ENCODE measurements at places on chromosomes 7 and 10.
A peak's percentile ranks its signal among the peaks of the same experiment; 100 is the strongest.

GRCh38 chr7:80929619-80930018 lies 10.8 kb upstream of the SEMA3C start:
- DNase-seq, result no peak

GRCh38 chr7:116021237-116021636 lies 9.3 kb downstream of the TFEC start:
- DNase-seq, result no peak

DNA sequence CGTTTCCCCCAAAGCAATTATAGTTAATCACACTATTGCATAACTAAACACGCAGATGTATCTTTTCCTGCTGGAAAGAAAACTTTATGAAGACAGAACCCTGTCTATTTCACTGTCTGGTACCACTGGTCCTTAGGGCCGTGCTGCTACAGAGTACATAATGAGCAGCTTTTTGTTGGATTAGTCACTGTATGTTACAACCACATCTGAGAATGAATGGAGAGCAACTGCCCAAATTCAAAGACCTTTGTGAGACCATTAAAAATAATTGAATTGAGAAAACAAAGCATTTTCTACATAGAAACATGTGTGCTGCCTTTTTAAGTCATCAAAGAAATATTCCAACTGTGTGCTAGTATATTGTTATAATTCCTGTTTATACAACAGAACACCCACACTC lies 111.3 kb upstream of the SORCS1 start:
- DNase-seq, result no peak

GRCh38 chr7:69739190-69739589 lies 140.9 kb downstream of the AUTS2 start:
- peak; percentile 60 for DNase-seq

GRCh38 chr7:101680406-101681145 lies 51.5 kb upstream of the MYL10 start:
- DNase-seq, result no peak

GRCh38 chr7:134954197-134955082 lies 31.9 kb upstream of the AGBL3 start:
- DNase-seq, result no peak

DNA sequence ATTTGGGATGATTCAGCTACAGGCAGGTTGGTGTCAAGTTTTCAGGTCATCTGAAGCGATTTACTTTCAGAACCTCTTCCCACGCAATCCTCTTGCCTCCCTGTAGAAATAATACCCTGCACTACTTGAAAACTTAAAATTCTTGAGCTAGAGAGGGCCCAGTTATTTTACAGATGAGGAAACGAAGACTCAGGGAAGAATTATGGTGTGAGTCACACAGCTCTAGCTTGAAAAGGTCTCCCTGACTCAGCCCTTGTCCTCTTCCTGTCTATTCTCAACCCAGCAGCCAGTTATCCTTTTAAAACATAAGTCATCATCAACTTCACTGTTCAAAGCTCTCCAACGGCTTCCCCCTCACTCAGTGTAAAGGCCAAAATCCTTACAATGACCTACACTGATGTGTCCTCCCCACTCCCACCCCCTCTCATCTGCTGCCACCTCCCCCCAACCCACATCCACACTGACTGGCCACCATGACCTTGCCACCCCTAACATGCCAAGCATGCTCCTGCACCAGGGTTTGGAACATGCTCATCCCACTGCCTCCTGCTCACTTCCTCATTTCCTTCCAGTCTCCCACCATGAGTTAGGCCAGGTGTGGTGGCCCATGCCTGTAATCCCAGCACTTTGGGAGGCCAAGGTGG lies 3.4 kb downstream of the DNMBP start:
- peak; percentile 24 for DNase-seq

GRCh38 chr7:88041583-88041982 lies 107.5 kb downstream of the ADAM22 start:
- no peak for DNase-seq

GRCh38 chr7:82567841-82568240 lies 124.3 kb upstream of the CACNA2D1 start:
- DNase-seq, result no peak

- DNase-seq, result no peak
These were observed 3.8 kb downstream of the RTKN2 start for GRCh38 chr10:62264702-62265436.

DNA sequence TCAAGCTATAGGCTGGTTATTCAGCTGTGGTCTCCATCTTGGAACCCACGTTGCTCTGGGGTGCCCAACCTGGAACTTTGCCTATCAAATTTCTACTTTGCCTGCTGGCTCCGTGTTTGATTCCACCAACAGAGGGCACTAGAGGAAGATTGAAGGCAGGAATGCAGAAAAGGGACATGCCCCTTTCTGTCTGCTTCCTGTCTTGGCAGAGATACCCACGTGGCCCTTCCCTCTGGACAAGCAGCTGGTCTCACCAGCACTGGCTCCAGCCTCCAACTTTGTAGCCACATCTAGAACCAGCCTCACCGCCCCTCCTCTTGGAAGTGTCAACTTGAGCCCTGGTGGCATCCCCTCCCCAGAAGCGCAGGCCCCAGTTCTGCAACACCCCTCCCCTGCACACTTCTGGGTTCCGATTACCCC lies 52.1 kb upstream of the ZNF438 start:
- DNase-seq, result peak; percentile 80

GRCh38 chr7:121282129-121282528 lies 46.7 kb upstream of the WNT16 start:
- no peak for DNase-seq

- DNase-seq, result no peak
These were observed 16.2 kb downstream of the AGK start for GRCh38 chr7:141567432-141567831.

DNA sequence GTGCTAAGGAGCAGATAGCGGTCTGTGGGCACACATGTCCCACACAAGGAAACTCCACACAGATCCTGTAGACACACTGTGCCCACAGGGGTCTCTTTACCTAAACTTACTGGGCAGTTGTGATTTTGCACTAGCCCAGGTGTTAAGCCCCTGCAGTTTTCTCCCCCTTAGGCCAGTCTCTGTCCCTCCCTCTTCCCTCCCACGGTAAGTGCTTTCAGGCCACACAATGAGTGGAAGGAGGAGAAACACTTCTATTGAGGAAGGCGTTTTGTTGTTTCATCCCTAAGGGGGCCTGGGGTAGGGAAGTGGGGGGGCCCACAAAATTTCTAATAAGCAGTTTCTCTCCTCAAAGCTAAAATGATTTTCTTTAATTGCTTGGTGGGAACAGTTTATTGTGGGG lies 51.4 kb downstream of the FBXW4 start:
- no peak for DNase-seq

- no peak for DNase-seq
These were observed 33.9 kb downstream of the MYL10 start for GRCh38 chr7:101595246-101595645.

DNA sequence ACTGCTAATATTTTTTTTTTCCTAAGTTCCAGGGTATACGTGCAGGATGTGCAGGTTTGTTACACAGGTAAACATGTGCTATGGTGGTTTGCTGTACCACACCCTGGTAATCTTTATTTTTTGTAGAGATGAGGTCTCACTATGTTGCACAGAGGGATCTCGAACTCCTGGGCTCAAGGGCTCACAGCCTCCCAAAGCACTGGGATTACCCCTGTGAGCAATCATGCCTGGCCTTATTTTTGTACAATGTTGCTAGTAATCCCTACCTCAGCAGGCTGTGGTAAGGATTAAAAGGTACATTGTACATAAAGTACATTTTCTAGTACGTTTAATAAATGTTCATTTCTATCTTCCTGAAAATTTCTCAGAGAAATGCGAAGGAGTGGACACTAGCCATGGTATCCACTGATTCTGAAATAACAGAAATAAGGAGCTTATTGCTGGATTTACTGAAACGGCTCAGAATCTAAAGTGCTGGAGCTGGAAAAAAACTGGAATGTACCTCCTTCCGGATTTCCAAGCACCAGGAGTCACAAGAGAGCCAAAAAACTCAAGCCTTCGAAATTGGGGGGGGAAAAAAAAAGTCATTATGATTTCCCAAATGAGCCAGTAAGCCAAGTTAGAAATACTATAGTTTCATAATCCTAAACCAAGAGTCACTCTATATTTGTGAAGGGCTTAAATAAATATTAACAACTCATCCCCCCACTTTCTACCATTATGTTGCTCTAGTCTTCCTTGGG lies 69.6 kb downstream of the NT5C2 start:
- no peak for DNase-seq

GRCh38 chr10:11874568-11875493 lies 51.7 kb downstream of the PROSER2 start:
- DNase-seq, result peak; percentile 61

GRCh38 chr10:49761789-49762565 lies at the start of gene OGDHL:
TSS of gene OGDHL (minus strand) at chr10:49762323. CDS start at chr10:49758592, 3,731 bp downstream.
- peak; percentile 71 for DNase-seq

DNA sequence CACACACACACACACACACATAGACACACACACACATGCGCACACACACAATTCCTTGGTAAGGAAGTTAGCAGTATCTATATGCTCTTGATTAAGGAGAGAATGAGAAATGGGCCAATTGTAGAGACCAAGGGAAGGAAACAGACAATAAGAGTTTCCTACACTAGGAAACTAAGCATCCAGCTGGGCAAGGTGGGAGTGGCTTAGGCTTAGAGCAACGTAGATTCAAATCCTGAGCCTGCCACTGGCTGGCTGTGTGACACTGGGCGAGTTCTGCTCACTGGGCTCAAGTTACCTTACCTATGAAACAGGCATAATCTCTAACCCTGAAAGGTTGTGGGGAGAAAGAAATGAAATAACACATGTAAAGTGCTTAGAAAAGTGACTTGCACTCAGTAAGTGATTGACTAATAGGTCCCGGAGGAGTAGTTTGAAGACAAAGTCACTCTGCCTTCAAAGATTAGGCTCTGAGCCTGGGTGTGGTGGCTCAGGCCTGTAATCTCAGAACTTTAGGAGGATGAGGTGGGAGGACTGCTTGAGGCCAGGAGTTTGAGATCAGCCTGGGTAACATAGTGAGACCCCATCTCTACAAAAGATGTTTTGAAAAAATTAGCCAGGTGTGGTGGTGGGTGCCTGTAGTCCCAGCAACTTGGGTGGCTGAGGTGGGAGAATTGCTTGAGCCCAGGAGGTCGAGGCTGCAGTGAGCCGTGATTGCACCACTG lies 701.4 kb downstream of the PARD3 start:
- no peak for DNase-seq

DNA sequence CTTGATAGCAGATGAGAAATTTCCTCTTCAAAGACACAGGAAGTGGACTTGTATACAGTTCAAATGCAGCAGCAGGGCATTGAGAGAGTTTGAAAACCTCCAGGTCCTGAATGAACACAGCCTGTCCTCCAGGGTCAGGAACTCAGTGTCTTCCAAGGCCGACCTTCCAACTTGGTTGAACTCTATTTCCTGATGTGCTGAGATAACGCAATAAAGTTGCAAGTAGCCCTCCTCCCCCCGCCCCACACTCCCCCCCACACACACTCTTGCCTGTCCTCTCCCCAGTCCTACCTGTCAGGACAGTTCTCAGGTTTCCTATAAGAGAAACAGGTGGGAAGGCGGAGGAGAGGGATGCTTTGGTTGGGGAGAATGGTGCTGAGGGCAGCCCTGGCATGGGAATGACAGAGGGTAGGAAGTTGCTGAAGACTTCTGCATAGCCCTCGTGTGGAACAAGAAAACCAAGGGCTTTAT lies 90.0 kb downstream of the CCDC71L start:
- DNase-seq, result no peak

- DNase-seq, result no peak
These were observed 87.6 kb upstream of the ADARB2 start for GRCh38 chr10:1824928-1825327.

GRCh38 chr7:3648276-3648675 lies 347.2 kb downstream of the SDK1 start:
- DNase-seq, result no peak

DNA sequence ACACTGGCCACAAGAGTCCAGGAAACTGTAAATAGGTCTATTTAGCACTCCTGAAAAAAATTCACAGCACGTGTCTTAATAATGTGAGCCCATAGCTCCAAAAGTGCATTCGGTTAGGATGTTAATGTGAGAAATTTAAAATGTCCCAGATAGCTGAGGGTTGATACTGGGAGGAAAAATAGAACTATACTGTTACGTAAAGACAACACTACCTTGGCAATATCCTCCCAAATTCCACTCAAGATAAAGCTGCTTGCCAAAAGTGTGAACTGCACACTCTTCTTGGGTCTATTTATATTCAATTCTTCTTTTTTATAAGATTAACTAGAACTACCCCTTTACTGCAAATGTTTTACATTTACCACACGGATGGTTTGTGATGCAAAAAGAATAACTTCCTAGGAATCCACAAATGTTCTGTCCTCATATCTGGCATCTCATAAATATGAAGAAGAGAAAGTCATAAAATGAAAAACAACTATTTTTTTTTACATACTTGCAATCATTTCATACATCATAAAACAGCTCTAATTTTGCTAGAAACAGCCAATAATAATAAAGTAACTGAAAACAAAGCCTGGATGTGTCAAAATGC lies 10.4 kb downstream of the RAB11FIP2 start:
- no peak for DNase-seq

DNA sequence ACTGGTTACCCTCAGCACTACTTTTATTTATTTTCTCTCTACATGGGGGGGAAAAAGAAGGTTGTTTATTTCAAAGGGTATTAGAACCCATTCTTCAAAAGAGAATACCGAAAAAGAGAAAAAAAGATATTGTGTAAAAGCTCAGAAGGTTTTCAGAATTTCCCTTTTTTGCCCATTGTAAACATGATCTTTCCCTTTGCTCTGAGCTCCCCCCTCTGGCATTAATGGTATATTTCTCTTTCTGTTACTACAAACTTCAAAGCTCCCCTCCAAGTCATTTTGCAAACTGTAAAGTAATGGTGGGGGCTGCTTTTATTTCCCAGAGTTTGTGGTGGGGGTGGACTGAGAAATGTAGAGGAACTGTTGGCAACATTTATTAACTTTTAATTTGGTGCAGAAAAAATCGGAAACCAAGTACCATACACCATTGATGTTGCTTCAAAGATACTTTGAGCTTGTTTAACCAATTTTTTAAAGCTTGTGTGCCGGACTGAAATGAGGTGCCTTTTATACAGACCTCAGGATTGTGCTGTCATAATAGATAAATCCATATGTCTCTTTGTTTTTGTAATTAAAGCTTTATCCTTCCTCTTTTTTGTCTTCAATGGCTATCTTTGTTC lies 181.5 kb downstream of the EXOC4 start:
- no peak for DNase-seq

DNA sequence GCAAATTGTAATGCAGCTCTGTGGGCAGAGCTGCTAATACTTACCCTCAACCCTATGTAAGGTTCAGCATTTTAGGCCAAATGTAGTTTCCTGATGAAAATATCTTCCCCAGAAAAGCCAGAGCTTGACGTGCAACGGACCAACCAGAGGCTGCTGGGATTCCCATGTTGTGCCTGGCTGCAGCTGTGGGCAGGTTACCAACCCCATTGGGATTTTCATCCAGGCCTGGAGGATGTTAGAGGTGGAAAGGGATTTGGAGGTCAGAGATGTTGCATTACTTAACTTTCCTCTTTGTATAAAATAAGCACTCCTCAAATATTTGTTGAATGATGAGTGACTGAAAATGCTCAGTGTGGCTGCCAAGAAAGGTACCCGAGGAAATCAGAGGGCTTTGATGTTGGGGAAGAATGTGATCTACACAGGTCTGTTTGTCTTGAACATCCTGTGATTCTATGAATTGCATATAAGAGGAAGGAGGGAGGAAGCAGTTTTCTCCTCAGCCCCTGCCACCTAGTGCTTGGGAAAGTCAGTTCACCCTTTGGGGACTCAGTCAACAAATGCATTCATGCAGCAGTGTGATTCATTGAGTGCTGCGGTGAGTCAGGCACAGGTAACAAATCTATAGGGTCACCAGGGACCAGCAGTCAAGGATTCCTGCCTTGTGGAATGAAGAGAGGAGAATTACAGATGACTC lies 487.2 kb downstream of the RPS24 start:
- DNase-seq, result peak; percentile 40
